CD14-positive monocyte (primary cell): ENCODE measurements at places on chromosomes 2 and 18. TPM values are rescaled to one million over a fixed set of nuclear protein-coding genes. Genes with fewer than 3 reads are reported as not detected.

GRCh38 chr2:169507698-169508097 lies 1.8 kb upstream of the KLHL41 start:
- DNase-seq = no peak

- DNase-seq = peak; percentile 95
These were observed 17.1 kb upstream of the NFE2L2 start for GRCh38 chr2:177281400-177282180.

- DNase-seq = no peak
These were observed 74.6 kb downstream of the PLEKHM3 start for GRCh38 chr2:207950761-207951114.

- DNase-seq = no peak
These were observed 278.3 kb downstream of the MYCN start for GRCh38 chr2:16218625-16219024.

DNA sequence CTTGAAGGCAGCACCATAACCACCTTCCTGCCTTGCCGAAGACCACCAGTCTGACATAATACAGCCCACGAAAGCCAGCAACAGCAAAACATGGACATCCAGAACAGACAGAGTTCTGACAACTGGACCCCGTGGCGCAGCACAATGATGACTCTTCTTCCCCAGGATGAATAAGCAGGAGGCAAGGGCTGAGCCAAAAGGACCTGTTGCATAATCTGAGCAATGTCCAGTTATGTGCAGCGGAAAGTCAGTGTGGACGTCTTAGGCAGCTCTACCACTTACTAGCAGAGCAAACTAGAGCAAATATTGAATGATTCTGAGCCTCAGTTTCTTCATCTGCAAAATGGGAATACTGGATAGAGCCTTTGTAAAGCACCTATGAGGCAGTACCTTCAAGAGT lies 225.1 kb downstream of the ZBTB7C start:
- DNase-seq = no peak

DNA sequence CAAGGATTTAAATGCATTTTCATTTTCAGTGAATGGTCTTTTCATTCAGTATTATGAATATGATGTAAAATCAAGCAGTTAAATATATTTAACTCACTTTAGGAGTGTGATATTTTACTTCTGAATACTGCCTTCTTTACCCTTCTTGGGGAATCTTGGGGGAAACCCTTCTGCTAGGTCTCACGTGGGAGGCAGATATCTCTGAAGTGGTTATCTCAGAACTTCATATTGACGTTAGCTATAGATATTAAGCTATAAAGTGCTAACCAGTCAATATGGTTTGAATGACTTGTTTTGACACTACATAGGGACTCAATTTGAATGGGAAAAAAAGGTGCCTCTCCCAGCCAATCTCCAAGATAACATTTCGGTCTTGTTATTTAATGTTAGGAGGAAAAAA lies 9.8 kb downstream of the REL start:
- DNase-seq = no peak

DNA sequence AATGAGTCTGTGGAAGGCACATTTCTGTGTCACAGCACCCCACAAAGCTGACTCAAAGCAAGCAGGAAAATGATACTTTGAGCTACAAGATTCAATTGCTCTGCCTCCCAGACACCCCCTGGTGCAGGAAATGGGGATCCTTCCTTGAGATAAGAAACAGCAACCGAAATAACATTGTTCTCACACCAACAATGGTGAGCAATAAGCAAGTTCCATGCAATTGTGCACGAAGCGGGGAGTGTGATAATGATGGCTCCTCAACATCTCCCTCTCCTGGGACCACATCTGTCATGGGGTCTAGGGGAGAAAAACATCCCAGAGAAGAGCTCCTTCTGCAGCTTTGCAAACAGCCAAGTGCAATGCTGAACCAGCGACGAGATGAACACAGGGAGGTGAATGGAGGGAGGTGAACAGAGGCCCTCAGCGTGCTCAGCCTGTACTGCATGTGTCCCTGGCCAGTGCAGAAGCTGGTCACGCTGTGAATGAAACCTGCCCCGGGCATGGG lies 67.7 kb downstream of the PDCL3 start:
- no peak for DNase-seq

REG3G gene
- polyA plus RNA-seq = not detected in 2 replicates

ALLC gene
- not detected in 2 replicates for polyA plus RNA-seq
